Neural crest cell (in vitro differentiated cells): ENCODE measurements at places on chromosomes 16 and 17. TPM values are rescaled to one million over a fixed set of nuclear protein-coding genes. Genes with fewer than 3 reads are reported as not detected.

Gene CNGB1
- 0.21 and 0.57 TPM in 2 replicates for total RNA-seq

Gene CTRB2
- total RNA-seq: not detected in 2 replicates

Gene OR3A3
- not detected in 2 replicates for total RNA-seq

Gene UNC13D
- total RNA-seq: 1.1 and 3.1 TPM in 2 replicates

Gene CPNE2
- total RNA-seq: 33.1 and 36.9 TPM in 2 replicates

Gene CPHXL2
- total RNA-seq: not detected in 2 replicates

Gene ADGRG3
- total RNA-seq: not detected in 2 replicates

Gene FAM20A
- total RNA-seq: 0.51 and 0.86 TPM in 2 replicates
